ENCODE measurements at places on chromosomes 12 and 14.

GRCh38 chr14:101731187-101732080 is 30.1 kb upstream of the PPP2R5C start:
- DNase-seq = peak; percentile 85

DNA sequence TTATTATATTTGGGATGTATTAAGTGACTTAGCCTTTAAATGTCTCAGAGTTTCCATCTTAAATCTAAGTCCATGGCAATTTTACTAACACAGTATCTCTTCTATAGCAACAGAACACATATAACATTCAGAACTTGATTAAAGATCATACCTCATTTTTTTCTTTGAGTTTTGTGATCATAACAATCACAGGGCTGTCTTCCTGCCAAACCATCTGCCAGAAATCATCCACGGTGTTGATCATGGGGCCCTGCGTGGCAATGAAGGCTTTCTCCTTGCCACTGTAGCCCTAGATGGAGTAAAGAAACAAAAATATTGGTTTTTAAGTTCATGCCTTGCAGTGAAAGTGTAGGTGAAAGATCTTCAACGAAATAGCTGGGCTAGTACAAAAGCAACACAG is 46.7 kb upstream of the PTPRB start:
- no peak for DNase-seq

- DNase-seq = no peak
Measured at GRCh38 chr14:55702511-55702910, 122.5 kb downstream of the KTN1 start.

- DNase-seq = no peak
Measured at GRCh38 chr12:27624586-27624985, 71.7 kb upstream of the REP15 start.

DNA sequence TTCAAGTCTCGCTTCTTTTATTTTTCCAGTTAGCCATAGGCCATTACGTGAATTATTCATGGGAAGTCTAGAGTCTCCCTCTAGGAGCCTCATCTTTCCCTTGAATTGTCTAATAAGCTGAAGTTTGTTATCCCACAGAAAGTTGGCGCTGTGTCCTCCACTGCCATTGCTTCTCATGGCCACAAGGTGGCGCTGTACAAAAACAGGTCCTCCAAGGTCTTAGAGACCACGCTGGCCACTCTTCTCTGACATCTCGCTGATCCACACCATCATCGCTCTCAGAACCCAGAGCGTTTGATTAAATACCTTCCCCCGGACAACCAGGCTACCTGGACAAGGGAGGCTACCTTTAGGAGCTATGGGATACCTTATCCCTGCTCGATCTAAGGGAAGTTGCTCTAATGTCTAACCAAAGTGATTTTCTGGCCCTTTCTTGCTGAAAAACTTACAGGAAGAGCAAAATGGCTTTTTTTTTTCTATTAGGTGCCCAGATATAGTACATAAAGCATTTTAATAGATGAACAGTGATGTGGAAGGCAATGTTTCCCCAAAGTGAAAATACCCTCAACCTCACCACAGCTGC is 110.0 kb downstream of the CCDC60 start:
- peak; percentile 57 for DNase-seq

GRCh38 chr12:82942991-82943401 is 256.3 kb downstream of the TMTC2 start:
- no peak for DNase-seq

GRCh38 chr12:119659289-119659897 is 8.5 kb upstream of the PRKAB1 start:
- peak; percentile 53 for DNase-seq

GRCh38 chr12:51187370-51187987 is 14.5 kb upstream of the TFCP2 start:
- DNase-seq = no peak

DNA sequence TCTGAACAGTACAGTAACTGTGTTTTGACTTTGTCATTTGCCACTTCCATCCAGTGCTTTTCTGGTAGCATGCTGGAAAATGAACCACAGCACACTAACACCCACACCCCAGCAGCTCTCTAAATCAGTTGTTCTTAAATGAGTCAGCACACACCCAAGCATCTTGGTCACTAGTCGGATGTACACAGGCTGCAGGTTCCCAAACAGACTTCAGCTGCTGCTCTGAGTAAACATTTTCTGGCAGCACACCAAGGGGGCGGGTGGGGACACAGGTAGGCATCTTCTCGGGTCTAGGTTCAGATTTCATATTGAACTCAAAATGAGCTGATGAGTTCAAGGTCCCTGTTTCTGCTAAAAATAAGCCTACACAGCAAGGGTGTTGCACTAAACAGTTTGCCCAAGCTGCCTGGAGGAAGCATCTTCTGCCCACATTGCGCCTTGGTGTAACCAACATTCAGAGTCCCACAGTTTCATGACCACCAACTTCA is 39.8 kb downstream of the IFNG start:
- DNase-seq = peak; percentile 78

GRCh38 chr12:247271-247670 is 15.4 kb downstream of the SLC6A13 start:
- DNase-seq = no peak

DNA sequence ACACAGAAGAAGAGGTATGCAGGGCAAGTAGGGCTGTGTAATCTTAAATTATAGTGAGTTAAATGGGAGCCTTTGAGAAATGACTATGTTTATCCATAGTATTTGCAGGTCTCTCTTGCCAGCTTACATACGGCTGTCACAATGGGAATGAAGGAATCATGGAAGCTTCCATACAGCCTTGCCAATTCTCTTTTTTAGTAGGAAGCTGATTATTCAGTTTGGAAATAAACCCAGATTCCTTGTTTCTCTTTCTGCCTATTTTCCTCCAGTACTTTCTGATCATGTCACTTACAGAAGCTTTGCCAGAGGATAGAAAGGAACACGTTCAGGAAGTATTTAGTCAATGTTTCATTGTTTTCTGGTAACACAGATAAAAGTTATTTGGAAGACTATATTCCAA is 217.4 kb upstream of the DIO2 start:
- no peak for DNase-seq

DNA sequence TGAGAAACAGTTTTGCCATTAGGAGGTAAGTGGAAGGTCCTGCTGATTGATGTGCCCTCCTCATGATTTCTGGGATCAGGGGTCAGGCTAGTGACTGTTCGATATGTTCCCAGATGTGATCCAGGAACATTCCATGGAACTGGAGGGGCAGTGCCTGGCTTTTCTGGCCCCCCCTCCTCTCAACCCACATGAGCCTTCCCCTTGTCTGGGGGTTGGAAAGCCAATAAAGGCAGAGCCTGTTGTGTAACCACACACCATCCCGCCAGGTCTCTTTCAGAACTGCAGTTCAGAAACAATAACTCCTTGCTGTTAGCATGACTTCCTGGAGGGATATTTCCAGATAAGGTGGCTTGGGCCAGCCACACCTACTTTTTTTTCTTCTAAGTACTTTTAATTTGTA is 17.8 kb downstream of the SMOC1 start:
- no peak for DNase-seq

DNA sequence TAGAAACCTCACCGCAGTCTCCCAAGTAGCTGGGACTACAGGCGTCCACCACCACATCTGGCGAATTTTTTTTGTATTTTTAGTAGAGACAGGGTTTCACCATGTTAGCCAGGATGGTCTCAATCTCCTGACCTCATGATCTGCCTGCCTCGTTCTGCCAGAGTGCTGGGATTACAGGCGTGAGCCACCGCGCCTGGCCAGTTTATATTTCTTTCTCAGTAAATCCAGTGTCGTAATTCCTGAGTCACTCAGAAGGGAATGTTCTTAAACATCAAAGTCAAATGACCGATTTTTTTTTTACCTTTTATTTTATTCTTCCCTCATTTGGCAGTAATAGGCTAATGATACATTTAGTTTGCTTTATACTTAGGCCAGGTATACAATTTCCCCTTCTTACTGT is 80.5 kb downstream of the FBXO33 start:
- DNase-seq = no peak

DNA sequence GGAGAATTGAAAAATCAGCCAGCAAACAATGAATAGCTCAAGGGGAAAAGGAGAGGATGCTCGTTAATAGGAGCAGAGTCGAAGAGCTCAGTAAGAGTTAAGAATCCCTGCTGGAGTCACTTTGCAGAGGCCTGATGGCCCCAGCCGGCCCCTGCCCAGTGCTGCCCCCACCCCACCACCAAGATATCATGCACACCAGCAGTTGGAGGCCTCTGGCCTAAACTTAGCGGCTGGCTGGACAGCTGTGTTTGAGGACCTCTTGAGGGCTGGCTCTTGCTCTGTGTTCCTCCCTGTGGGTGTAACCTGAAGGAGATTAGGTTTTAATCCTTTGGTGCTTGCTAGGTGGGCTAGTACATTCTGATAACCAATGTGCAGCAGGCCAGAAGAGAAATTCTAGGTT is 142.0 kb downstream of the PLXNC1 start:
- DNase-seq = no peak

DNA sequence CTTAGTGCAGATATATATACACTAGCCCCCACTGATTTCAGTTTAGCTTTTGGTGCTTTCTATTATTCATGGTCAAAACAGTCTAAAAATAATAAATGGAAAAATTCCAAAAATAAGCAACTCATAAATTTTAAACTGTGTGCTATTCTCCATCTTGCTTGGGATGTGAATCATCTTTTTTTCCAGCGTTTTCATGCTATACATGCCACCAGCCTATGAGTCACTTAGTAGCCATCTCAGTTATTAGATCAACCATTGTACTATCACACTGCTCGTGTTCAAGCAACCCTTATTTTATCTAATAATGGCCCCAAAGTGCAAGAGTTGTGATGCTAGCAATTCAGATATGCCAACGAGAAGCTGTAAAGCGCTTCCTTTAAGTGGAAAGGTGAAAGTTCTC is 73.9 kb upstream of the KRR1 start:
- no peak for DNase-seq

GRCh38 chr14:102785595-102785963 is 8.3 kb downstream of the TRAF3 start:
- DNase-seq = no peak

DNA sequence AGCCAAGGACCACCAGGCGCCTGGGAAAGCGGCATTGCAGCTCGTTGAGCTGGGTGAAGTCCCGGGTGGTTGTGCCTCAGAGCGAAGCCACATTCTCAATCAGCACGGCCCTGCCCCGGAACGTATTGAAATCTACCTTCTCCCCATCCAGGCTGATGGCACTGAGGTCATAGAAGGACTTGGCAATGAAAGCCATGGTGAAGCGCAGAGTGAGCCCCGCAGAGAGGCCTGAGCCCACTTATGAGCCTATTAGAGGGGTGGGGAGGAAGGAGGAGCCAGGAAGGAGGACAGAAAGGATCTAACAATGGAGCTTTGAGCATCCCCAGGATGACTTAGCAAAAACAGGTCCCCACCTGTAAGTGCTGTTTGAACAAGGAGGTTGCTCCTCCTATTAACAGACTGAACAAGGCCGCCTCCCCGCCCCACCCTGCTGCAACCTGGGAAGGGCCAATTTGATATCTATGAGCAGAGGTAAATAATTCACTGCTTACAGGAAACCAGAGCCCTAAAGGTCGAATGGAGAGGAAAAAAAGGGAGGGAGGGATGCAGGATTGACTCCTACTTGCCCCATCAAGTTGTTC is at the start of gene GPX2:
GPX2 (minus strand) TSS at position 215 of the 581 bp plus-strand sequence; CDS start at position 196, 19 bp downstream.
- DNase-seq = no peak

DNA sequence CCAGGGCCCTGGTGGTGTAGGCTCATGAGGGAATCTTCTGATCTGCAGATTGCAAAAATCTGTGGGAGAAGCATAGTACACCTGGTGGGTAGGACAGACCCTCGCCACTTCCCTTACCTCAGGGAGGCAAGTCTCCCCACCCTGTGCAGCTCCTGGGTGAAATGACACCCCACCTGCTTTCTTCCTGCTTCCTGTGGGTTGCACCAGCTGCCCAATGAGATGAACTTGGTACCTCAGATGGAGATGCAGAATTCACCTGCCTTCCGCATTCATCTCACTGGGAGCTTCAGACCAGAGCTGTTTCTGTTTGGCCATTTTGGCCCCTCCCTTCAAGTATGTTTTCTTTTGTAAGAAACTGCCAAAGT is 4.7 kb downstream of the CLEC2D start:
- peak; percentile 72 for DNase-seq

DNA sequence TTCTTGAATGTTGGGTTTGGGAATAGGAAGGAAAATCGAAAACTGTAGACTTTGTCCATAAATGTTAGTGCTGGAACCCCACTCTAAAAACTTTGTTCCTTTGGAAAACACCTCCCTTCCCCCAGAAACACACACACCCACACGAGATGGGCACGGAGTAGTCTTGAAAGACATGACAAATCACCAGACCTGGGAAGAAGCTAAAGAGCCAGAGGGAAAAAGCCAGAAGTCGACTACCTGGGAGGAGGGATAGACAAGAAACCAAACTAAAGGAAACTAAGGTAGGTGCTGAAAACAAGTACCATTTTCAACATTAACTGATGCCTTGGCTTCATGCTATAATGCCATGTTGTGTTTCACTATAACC is 925 bp upstream of the NANOG start:
- DNase-seq = no peak

GRCh38 chr12:122499991-122500684 is 594 bp downstream of the ZCCHC8 start:
- peak; percentile 61 for DNase-seq

DNA sequence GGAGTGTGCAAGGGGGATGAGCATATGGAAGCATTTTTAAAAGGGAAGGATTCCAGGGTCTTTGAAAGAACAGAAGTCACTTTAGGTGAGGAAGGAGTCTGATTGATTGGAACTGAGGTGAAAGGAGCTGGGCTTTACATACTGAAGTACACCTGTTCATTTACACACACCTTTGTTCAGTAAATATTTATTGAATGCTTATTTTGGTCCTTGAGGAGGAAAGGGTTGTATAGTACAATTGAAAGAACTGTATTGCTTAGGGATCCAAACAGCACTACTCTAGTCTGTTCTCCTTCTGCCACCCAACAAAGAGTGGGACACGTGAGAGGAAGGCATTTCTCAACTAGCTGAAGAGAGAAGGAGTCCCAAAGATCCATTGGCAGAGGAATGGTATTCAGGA is 63.9 kb downstream of the APAF1 start:
- DNase-seq = no peak

GRCh38 chr14:51310505-51310944 is 70.5 kb downstream of the TMX1 start:
- no peak for DNase-seq

GRCh38 chr14:99271221-99271941 is 616 bp downstream of the BCL11B start:
- DNase-seq = no peak

GRCh38 chr14:105498430-105499255 is 7.6 kb downstream of the TEDC1 start:
- no peak for DNase-seq

- no peak for DNase-seq
Measured at GRCh38 chr12:64568298-64568697, 42.0 kb upstream of the RASSF3 start.

DNA sequence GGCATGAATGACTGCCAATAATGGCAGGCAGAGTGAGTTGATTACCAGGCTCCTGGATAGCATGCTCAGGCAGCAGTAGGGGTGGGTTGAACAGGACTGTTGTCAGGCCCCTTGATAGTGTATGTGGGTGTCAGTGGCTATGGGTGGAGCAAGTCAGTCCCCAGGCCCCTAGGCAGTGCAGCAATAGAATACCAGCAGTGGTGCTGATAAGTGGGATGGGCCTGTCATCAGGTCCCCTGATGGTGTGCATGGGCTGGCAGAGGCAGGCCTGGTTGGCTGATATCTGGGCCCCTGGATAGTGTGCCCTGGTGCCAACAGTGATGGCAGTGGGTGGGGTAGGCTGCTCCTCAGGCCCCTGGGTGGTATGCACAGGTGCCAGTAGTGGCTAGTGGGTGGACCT is 32.4 kb downstream of the SMCO2 start:
- DNase-seq = no peak

- no peak for DNase-seq
Measured at GRCh38 chr12:15540469-15540872, 218.2 kb downstream of the PTPRO start.

Data from activated CD4-positive, alpha-beta memory T cell treated with anti-CD3 and anti-CD28 coated beads, Interleukin-2, amount 10 ng/mL, durations not matched to agents 7 days and 5 days (primary cell).